Erythroblast (primary cell): ENCODE measurements at places on chromosomes 1 and 21.
A peak's percentile ranks its signal among the peaks of the same experiment; 100 is the strongest.

GRCh38 chr1:182656842-182657397, 27.5 kb downstream of the RGS8 start:
- no peak for DNase-seq

GRCh38 chr1:2050793-2051682, 827 bp downstream of the PRKCZ start:
- no peak for DNase-seq

GRCh38 chr1:84379917-84380180, 18.4 kb upstream of the DNASE2B start:
- no peak for DNase-seq

DNA sequence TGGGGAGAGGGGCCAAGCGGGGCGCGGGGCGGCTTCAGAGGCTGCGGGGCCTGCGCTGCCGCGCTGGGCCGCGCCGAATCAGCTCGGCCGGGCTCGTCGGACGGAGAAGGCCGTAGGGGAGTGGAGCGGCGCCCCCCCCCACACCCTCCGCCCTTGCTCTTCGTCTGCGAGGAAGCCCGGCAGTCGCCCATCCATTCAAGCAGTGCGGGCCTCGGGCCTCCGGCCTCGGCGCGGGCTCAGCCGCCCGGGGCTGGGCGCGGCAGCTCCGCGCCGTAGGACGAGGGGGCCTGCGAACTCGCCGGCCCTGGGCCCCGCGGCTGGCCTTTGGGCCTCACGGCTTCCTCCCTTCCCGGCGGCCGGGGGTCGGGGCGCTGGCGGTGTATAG, 564 bp downstream of the CTPS1 start:
- DNase-seq, result no peak

DNA sequence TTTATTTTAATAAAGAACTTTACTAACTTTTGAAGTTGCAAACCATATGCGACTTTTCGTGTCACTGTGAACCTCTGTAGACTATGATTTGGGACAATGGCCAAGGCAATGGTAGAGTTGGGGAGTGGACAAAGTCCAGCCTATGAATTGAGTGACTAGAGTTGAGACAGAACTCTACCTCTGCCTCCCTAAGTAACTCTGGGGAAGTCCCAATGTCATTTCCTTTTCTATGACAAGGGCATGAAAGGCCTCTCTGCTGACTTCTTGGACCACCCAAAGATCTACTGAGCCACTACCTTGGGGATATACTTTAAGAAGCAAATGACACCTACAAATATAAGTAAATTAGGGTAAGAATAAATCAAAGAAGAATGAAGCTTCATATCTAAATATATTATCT, 19.3 kb downstream of the BEND5 start:
- no peak for DNase-seq

- DNase-seq, result peak; percentile 51
Observed at GRCh38 chr1:25799935-25800702, at the start of gene SELENON. Gene SELENON, plus strand, starts transcription at chr1:25800193. Its CDS starts 38 bp downstream, at chr1:25800231.

DNA sequence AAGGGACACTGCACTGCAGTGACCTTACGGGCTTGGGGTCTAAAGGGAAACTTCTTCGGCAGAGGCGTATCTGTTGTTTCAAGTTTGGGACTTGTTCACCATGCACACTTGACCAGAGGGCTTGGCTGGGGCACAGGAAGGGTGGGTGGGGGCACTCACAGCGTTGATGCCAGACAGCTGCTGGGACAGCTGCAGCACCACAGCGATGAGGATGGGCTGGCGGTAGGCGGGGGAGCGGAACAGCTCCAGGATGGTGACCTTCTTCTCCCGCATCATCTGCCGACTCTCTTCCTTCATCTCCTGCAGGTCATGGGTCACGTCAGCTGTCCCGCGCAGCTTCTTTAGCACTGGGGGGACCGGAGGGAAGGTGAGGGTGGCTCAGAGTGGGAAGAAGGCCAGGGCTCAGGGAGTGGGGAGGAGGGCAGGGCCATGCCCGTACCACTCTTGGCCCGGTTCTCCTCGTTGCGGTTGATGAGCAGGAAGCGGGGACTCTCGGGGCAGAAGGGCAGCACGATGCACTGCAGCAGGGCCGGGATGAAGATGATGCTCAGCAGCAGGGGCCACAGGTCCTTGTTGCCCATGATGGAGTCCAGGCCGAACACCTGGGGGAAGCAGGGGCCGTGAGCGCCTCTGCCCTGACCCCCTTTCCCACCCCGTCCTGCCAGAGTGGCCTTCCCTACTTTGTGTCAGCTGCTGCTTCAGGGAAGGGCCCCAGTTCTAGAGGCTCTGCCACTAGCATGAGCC, 29.1 kb downstream of the SLC2A1 start:
- DNase-seq, result no peak

DNA sequence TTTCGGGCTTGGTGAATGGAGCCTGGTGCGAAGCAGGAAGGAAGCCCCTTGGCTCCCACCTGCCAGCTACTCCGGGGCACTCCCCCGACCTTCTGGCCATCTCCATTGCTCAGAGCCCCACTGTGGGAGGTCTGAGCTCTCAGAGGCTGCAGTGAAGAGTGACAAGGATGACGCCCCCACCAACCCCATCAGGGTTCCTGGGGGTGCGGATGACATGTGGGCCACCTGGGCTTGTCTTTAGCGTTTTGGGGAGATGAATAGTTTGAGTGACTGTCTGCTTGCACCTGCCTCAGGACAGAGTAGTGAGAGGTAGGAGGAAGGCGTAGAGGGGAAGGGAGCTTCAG, 43.2 kb upstream of the LBR start:
- no peak for DNase-seq

- DNase-seq, result no peak
Observed at GRCh38 chr1:94989911-94990473, 63.1 kb upstream of the CNN3 start.

- peak; percentile 61 for DNase-seq
Observed at GRCh38 chr21:20592463-20592862, 405.7 kb upstream of the NCAM2 start.

- DNase-seq, result no peak
Observed at GRCh38 chr1:232859216-232859615, 54.0 kb downstream of the MAP10 start.

DNA sequence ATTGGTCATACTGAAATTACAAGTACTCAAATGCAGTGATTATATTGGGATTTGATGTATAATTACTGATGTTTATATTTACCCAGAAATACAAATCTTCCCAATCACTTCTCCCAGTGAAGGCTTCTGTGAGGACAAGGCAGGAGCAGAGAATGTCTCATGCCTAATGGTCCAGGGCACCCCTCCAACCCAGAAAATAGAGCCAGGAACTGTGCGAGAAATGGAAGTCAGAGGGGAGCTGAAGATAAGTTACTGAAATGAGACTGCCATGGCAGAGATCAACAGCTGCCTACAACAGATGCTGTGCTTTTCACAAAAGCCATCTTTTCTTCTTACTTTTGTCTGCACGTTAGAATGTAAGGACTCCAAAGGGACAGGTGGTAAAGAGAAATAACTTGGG, 171.2 kb downstream of the TTLL7 start:
- DNase-seq, result no peak

DNA sequence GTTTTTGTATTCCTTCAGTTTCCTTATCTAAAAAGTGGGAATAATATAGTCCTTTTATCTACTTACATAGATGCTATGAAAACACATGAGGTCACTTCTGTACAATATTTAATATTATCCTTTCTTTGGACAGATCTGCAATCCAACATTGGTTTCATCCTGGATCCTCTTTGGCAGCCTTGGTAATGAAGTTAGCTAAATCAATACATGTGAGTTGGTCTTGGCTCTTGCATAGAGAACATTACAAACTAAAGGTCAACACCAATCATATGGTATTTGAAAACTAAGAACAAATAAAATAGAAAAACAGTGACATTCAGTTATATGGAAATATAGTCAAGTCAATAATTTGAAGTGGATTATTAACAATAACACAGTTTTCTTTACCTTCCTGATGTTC, 3.2 kb upstream of the EDEM3 start:
- no peak for DNase-seq

DNA sequence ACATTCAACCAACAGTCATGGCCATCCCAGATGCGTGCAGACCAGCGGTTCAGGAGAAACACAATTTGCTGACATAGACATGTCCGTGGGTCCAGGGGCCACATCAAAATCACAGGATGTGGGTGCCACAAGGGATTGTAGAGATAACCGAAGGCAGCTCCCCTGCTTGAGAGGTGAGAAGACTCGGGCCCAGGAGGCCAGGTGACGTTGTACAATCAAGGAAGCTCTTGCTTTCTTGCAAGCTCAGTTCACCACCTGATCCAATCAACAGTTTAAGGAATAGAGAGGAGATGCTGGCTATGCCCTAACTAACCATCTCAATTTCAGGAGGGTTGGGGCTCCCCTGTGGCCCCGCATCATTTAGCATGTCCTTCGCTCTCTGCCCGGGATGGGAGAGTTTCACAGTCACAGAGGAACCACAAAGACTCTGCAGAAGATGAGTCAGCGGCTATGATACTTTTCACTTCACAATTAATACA, 19.5 kb downstream of the UBASH3A start:
- DNase-seq, result no peak
